Kidney capillary endothelial cell (primary cell): ENCODE measurements at places on chromosomes 1 and 21.
A peak's percentile ranks its signal among the peaks of the same experiment; 100 is the strongest.

GRCh38 chr21:25031750-25032149 lies 575.5 kb downstream of the MRPL39 start:
- no peak for DNase-seq

DNA sequence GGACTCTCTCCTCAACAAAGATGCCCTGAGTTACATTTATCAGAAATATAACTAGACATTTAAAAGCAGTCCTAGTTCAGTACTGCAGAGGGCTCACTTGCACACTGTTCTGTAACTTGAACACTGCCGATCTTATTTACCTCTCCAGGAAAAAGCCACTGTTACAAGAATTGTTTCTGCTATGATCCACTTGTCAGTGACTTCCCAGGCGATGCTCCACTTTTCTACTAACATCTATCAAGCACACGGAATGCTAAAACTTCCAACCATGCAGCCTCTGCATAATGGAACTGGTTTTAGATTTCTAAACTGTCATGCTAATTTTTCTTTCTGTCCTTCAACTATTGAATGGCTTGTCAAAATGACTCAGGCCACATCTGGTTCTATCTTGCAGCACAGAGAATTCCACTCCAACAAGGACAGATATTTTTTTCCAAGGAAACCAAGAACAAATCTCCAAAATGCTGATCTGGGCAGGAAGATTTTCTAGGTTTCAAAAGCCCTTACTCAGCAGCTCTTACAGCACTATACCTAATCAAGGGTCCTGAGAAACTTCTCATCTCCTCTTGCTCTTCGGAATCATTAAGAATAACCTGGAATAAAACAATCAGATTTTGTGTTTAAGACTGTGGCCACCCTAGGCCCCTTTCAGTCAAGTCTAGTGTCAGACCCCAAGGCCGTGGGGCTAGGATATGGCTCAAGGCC lies 9.9 kb downstream of the SEC16B start:
- peak; percentile 51 for DNase-seq

DNA sequence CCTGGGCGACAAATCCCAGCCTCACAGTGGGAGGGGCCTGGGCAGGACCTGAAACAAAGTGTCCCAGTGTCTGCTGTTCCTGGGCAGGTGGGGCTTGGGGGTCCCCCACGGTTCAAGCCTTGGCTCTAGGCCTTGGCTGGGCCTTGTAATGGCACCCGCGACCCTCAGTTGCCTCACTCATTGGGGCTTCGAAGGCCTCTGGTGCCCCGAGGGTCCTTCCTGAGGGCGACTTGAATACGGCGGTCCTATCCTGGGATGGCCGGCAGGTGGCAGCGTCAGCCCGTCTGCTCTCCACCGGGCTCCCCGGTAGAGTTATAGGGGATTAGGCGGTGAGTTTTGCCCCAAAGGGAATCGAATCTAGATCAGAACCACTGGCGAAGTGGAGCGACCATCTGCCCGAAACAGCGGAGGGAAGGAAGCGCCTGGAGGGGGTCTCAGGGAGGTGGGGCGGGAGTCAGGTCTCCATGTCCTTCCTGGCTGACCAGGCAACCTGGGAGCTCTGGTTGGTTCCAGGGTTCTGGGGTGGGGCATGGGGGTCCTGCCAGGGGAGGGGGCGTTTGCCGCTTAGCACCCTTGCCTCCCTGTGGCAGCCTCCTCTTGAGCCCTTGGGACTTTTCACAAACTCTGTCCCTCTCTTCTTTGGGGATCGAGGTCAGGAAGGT lies 2.1 kb upstream of the PEX10 start:
- DNase-seq, result peak; percentile 67

- DNase-seq, result no peak
These were observed 218.5 kb downstream of the GPR52 start for GRCh38 chr1:174666248-174666647.

- DNase-seq, result no peak
These were observed 66.3 kb downstream of the CNST start for GRCh38 chr1:246632281-246633168.

- no peak for DNase-seq
These were observed 12.0 kb upstream of the S100A2 start for GRCh38 chr1:153577624-153578051.

GRCh38 chr1:186680245-186681061 lies at the start of gene PTGS2:
TSS of gene PTGS2 (minus strand) at chr1:186680423. CDS start at chr1:186680290, 133 bp downstream.
- DNase-seq, result peak; percentile 86

GRCh38 chr1:26541816-26542711 lies 12.5 kb downstream of the RPS6KA1 start:
- peak; percentile 81 for DNase-seq

DNA sequence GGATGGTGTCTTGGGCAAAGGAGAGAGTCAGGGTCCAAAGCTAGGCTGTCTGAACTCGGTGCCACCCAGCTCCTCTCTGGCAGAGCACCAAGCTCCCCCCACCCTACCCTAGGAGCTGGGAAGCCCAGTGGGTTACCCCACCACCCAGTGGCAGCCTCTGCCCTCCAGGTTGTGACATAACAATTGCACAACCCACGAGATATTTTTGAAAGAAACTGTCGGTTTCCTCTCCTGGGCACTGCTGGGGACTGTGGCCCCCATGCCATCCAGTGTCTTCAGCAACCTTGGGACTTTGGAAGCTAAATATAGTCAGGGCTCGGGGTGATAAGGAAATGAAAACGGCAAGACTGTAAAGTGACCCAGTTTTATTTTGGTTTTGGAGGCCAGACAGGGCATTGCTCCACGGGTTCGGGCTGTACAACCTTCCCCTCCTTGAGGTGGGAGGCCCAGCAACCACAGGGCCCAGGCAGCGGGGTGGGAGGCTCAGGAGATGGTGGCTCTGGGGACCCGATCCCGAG lies 1.4 kb downstream of the CITED4 start:
- no peak for DNase-seq

GRCh38 chr21:39911286-39912199 lies 44.3 kb downstream of the PCP4 start:
- DNase-seq, result no peak

GRCh38 chr1:172601046-172601630 lies 57.8 kb upstream of the FASLG start:
- no peak for DNase-seq

DNA sequence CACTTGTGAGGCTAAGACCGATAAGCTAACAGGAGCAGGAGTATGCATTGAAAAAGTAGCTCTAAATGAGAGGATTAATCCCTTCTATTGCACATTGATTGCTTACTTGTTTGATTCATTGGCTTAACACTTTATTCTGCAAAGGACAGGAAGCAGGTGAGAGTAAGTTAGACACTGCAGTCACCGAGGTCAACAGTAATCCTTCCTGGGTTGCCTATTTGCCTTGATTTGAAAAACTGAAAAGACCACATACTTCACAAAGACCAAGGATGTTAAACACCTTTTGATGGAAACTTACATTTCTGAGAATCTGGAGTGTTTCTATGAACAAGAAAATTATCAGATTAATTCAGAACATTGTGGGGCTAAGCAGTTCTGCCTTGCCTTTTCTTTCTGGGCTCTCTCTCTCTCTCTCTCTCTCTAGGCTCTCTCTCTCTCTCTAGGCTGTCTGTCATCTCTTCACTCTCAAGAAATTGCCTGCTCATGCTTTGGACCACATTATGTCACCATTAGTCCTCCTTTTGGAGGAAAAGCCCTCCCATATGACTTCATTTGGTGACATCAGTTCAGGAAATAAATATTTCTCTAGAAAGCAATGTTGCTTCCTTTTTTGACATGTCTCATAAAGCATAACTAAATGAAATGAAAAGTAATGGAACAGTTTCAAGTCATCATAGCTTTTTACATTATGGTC lies 103.8 kb downstream of the TNFSF18 start:
- DNase-seq, result peak; percentile 90
